ENCODE measurements at places on chromosomes 1 and 21. TPM values are rescaled to one million over a fixed set of nuclear protein-coding genes. Genes with fewer than 3 reads are reported as not detected.
A peak's percentile ranks its signal among the peaks of the same experiment; 100 is the strongest.

The CD5L gene
- not detected for total RNA-seq

The ARMH1 gene
- total RNA-seq = not detected

- no peak for DNase-seq
Observed at GRCh38 chr1:78437396-78437795, 53.4 kb upstream of the PTGFR start.

DNA sequence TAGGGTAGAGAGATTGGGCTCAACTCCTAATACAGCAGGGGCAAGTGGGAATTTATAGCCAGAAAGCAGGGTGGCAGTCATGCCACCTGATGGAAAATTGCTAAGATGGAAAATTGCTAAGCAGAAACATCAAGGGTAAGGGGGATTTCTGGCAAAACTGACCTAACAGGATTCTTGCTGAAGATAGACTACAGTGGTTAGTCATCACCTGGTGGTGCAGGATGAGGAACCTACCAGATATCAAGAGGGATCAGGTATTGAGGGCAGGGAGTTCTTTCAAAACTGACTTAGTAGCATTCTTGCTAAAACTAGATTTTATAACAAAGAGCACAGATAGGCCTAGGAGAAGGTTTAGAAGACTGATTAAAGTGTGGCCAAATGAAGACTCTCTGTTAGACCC, 292.9 kb downstream of the PLPP3 start:
- no peak for DNase-seq

The PGBD2 gene
- total RNA-seq = 4.7 TPM

The AMY1A gene
- total RNA-seq = not detected

DNA sequence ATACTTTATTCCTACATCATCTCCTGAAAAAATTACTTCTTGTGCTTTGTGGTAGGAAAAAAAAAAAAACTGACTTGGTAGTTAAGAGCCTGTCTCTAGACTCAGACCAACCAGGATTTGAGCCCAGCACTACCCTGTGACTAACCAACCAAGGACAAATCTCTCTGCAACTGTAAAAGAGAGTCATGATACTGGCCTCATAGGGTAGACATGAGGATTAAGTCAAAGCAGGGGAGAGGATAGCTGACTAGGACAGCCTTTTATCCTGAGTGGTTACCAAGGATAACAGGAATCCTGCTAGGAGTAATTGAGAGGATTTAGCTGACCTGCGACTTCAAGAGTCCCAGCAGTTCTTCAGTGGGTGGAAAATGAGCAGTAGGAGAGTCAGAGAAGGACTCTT, 112.8 kb downstream of the C1orf21 start:
- DNase-seq = peak; percentile 45

GRCh38 chr1:41641475-41641814, 157.0 kb upstream of the EDN2 start:
- no peak for DNase-seq

DNA sequence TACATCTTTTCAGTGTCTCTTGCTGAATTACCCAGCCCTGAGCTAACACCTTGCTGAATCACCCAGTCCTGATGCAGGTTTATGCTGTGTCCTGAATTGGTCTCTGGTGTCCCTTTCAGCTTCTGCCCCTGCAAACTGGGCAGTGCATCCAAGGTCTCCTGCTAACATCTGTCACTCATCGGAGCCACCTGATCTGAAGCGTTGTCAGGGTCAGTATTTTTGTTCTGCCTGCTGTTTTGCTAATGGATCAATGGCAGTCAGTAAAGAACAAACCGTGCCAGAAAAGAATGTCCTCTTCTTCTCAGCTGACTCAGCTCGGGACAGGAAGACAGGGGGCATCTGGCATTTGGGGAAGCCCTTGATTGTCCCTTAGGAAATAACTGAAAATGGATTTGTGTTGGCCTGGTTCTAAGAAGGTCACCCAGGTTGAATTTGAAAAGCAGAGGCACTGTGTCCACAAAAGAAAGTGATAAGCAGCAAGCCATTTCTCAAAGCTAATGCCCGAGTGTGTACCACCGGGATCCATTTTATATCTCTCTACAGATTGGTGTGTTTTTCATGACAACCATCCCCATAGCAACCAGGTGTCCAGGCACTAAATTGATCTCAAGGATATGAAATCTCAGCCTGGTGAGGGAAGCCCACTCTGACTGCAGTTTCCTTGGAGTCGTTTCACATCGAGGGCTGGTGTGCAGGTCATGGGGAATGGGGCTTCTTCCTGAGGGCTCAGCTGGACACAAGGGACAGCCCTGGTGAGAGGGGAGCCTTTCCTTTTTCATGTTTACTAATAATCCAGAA, 109.7 kb upstream of the IRF2BP2 start:
- no peak for DNase-seq

- DNase-seq = no peak
Observed at GRCh38 chr1:9105336-9105867, 23.5 kb downstream of the GPR157 start.

The CFHR4 gene
- not detected for total RNA-seq

GRCh38 chr21:45698493-45699184, 55.1 kb downstream of the PCBP3 start:
- DNase-seq = peak; percentile 96

- no peak for DNase-seq
Observed at GRCh38 chr1:63487336-63488065, 35.5 kb downstream of the ITGB3BP start.

The SLC22A15 gene
- total RNA-seq = 3.4 TPM

The F3 gene
- total RNA-seq = 30.2 TPM

GRCh38 chr1:76268341-76268740, 193.8 kb downstream of the ST6GALNAC3 start:
- DNase-seq = no peak

DNA sequence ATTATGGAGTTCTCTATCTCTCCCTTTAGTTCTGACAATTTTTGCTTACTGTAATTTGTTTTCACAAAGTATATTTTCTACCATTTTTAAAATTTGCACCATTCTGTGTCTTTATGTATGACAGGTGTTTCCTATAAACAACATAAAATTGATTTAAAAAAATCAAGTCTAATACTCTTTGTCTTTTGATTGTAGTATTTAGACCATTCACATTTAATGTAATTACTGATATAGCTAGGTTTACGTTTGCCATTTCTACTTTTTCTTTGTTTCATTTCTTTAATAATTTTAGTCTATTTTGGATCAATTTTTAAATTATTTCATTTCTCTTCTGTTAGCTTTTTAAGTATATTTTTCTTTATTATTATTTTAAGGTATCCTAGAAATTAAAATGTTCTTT, 44.4 kb upstream of the LCE5A start:
- no peak for DNase-seq

- DNase-seq = peak; percentile 100
Observed at GRCh38 chr1:222167111-222167510, 380.8 kb downstream of the HHIPL2 start.
